ENCODE measurements at places on chromosomes 6 and 20.
A peak's percentile ranks its signal among the peaks of the same experiment; 100 is the strongest.

GRCh38 chr20:5065879-5066383 lies 53.8 kb downstream of the PCNA start:
- no peak for DNase-seq

DNA sequence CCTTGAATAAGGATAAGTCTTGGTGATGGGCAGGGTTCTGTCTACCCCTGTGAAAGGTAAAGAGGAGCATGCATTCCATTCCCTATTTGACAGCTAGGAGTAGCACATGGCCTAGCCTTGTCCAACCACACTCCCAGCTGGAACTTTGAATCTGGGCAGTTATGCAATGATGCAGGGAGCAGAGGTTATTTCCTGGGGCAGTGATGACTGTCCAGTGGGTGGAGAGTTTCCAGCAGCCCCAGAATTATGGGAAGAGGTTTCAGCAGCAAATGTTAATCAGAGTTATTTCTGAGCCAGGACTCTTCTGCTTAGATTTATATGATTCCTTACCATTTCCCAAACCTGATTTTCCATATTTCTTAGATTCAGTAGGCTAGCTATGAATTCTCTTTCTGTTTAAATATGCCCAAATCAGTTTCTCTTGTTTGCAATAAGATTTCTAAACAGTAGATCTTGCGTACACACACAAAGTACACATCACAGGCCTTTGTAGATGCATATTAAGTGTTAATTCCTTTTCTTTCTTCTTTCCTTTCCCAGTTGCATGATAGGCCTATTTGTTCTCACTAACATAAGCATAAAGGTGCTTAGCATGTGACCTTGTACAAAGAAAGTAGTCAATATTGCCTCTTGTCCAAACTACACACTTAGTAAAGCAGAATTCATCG lies 17.3 kb upstream of the TXLNB start:
- DNase-seq, result no peak

GRCh38 chr20:54229566-54230160 lies 21.8 kb downstream of the PFDN4 start:
- DNase-seq, result no peak

DNA sequence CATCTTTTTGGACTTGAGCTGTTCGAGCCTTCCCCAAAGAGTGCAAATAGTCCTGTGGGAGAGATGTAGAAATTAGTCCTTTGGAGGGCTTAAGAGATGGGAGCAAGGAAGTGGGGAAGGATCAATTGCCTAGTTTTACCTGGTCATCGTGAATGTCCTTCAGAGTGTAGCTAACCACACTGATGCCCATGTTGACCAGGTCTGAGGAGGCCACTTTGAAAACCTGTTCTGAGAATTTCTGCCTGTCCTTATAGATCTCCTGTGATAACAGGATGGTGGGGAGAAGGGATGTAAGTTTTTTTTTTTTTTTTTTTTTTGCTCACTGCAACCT lies 2.0 kb downstream of the FLOT1 start:
- DNase-seq, result no peak

DNA sequence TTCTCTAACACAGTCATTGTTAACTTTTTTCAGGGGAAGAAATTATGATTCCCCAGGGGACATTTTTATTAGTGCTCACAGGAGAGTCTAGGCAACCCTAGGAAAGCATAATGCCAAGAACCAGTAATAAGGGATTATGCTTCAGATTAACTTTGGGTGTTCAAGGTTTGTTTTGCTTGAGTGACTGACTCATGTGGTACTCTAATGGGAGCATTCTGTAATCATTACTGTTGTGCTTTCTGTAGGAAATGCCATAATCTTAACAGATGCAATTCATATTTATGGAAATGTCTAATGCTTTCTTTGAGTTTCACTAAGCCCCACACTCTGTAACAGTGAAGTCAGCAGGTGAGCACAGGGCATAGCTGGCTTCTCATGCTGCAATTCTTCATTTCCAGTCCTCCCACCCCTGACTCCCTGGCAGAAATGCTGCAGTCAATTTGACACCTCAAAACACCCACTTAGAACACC lies 263.4 kb upstream of the MAN1A1 start:
- DNase-seq, result no peak

DNA sequence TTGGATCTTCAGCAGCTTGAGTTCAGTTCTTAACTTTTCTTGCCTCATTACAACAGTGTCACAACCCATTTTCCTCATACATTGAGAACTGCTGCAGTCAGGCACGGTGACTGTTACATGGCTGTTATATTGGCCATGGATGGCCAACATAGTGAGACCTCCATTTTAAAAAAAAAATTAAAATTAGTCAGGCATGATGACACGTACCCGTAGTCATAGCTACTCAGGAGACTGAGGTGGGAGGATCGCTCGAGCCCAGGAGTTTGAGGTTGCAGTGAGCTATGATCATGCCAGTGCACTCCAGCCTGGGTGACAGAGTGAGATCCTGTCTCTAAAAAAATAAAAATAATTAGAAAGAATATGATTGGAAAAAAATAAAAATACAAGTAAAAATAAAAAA lies 9.9 kb upstream of the MMP24 start:
- no peak for DNase-seq

DNA sequence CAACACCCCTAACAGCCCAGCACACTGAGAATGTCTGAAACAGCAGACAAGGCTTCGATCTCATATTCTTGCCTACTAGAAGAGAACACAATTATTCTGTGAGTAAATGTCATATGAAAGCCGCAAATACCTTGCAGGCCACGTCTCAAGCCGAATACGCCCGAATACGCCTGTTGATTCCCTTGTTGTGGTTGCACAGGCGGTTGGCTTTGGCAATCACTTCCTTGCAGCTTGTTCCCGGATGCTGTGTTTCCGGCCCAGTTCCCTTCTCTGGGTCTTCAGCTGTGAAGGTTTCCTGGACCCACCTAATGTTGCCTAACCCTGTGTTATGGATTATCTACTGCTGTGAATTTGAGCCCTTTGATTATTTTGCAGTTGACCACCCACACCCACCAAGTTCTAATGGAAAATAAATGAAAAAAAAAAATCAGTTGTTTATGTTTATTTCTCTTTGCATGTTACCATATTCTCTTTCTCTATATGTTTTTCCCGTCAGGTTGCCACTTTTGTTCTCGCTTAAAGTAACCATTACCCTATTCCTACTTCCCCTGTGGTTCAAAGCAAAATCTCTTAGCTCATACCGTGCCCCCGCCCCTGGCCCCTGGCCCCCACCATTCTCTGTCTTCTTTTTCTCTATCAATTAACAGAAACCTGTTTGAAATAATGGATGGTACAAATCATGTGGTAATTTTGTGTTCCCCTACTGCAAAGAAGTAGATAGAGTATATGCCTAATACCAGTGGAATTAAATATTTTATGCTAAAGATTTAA lies 172.4 kb downstream of the ADGB start:
- DNase-seq, result peak; percentile 77

Measured in endothelial cell (in vitro differentiated cells).